ENCODE measurements at places on chromosomes 13 and 19.

GRCh38 chr13:66859078-66859477 is 371.1 kb downstream of the PCDH9 start:
- no peak for DNase-seq

GRCh38 chr13:21338639-21339278 is 120.3 kb downstream of the ZDHHC20 start:
- DNase-seq = no peak

DNA sequence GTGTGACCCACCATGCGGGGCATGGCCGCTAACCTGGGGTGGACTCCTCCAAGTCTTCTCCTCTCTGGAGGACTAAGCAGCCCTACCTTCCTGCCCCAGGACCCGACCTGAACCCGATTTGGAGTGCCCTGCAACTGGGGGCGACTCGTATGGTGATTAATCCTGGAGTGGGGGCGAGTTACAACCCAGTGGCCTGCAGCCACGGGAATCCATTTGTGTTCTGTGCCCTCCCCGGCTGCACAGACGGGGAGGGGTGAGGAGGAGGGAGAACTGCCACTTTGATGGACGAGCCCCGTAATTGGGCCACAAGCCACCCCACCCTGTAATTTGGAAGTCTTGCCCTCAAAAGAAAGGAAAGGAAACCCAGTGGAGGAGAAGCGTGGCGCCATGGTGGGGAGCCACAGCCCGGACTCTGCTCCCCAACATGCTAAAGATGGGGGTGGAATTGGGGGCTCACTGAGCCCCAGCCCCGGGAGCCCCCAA is 18.0 kb downstream of the PRR36 start:
- no peak for DNase-seq

DNA sequence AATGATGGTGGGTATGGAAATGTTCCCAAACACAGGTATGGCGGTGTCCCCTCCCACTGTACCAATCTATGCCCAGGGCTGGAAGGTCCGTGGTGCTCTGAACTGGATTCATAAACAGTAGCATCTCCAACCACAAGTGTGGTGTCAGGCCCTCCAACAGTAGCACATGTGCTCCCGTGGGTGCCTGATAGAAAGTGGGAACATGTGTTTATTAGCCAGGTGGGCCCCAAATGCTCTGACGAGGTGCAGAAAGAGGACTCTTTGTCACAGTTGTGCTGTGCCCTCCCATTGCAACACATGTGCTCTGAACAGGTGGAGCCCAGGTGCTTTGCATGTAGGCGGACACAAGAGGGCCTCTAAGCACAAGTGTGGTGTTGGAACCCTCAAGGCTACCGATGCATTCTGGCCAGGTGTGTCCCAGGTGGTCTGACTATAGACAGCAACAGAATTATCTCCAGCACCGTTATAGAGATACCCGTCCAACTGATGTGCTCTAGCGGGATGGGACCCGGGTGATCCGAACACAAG is 75.4 kb upstream of the ZNF30 start:
- DNase-seq = no peak

DNA sequence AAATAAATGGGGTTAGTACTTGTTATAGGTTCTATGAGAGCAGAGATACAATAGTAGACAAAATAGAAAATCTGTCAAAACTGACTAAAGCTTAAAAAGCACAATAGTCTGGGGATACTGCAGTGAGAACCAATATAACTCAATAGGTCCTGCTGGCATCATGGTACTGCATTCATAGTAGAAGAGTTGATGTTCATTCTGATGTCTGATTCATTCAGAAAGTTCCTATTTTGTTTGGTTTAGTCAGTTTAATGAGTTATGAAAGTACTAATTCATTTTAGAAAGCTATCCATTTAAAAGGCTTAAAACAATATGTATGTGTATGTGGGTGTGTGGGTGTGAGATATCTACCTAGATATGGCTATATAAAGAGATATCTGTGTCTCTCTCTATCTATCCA is 152.8 kb downstream of the LHFPL6 start:
- DNase-seq = no peak
